ENCODE measurements at places on chromosomes 16 and 17.

GRCh38 chr16:73054813-73055482, 7.0 kb upstream of the ZFHX3 start:
- DNase-seq: no peak

DNA sequence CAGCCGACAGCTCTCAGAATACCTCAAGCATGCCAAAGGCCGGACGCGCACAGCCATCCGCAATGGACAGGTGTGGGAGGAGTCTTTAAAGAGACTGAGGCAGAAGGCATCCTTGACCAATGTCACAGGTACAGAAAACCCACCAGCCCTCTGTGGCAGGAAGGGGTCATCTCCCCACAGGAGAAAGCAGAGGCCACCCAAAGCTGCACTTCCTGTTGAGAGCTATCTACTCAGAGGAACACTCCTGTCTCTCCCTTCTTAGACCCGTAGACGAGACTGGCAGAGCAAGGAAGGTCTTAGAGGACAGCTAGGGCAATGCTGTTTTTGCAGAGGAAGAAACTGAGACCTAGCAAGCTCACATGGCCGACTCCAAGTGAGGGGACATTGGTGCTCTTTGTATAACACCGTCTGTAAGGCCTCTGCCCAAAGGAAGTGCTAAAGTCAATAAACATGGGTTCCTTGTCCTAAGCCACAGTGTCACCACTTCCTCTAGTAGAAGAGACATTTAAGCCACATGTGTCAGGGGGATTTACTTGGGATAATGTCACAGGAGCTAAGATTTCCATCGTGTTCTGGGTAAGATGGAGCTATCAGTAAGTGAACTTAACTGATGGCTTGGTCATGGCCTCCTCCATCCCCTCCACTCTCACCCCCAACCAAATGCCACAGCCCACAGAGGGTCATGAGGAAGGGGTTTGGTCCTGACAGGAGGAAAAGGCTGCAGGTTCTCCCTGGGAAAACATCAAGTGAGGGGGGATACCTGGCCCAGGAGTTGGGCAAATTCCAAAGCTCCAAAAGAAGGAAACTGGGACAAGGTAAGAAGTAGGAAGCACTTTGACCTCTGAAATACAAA, 9.4 kb downstream of the LPO start:
- DNase-seq: no peak

DNA sequence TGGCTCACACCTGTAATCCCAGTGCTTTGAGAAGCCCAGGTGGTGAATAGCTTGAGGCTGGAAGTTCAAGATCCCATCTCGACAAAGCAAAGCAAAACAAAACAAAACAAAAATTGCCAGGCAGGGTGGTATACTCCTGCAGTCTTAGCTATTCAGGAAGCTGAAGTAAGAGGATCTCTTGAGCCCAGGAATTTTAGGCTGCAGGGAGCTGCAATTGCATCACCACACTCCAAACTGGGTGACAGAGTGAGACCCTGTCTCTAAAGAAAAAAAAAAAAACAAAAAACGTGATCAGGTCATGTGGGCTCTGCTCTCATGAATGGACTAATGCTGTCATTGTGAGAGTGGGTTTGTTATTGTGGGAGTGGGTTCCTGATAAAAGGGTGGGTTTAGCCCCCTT, 409.1 kb downstream of the NPIPA7 start:
- DNase-seq: no peak

DNA sequence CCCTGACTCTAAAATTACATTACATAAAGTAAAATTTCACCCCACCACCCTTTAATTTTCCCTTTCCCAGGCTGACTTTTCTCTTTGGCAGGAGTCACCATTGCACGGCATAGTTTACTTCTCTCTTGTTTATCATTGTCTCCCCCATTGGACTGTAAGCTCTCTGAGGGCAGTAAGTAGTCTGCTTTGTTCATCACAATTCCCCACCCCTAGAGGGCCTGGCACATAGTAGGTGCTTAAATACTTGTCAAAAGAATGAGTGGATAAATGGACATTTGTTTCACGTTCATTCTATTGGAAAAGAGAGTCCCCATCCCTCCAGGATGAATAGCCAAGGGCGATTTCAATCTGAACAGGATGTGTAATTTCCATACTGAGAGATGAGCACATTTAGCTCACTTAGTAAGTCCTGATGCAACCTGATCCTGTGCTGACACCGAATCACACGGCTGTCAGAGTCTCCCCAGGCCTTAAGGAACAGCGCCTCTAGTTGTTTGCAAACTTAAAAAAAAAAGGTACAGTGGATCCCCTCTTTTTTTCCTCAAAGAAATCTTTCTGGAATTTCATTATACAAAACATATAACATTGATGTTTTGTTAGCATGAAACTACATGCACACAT, 54.0 kb downstream of the AKAP1 start:
- no peak for DNase-seq

DNA sequence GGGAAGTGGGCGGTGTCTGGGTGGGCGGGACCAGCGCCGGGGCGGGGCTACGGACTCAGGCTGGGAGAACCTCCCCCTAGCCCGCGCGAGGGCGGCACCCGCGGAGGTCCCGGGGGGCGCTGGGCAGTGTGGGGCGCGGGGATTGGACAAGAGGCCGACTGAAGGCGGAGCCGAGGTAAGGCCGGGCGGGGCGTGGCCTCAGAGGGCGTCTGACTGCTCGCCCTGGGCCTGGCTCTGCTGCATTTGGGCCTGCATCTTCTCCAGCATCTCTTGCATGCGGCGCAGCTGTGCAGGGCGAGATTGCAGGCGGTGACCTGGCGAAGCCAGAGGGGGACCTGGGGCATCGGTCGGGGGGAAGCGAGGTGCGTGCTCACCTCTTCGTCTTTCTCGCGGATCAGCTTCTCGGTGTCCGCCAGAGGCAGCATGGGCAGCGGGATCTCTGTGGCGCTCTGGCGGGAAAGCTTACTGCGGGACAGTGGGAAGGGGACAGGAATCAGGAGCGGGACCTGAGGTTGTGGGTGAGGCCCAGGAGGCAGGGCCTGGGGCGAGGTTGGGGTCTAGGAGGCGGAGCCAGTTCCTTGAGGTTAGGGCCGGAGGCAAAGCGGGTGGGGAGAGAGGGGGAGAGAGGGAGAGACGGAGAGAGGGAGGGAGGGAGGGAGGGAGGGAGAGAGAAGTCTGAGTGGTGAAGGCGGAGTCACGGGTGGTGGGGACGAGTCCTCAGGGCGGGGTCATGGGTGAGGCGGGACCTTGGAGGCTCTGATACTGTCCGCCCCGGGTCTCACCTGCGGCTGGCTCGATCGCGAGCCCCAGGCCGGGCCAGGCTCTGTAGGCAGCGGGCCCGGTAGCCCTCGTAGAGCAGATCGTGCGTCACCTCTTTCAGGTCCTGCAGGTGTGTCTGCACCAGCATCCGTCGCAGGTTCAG, 3.9 kb downstream of the SEPTIN1 start:
- DNase-seq: peak; percentile 86

GRCh38 chr16:69402439-69402838, 16.6 kb upstream of the TERF2 start:
- DNase-seq: no peak

DNA sequence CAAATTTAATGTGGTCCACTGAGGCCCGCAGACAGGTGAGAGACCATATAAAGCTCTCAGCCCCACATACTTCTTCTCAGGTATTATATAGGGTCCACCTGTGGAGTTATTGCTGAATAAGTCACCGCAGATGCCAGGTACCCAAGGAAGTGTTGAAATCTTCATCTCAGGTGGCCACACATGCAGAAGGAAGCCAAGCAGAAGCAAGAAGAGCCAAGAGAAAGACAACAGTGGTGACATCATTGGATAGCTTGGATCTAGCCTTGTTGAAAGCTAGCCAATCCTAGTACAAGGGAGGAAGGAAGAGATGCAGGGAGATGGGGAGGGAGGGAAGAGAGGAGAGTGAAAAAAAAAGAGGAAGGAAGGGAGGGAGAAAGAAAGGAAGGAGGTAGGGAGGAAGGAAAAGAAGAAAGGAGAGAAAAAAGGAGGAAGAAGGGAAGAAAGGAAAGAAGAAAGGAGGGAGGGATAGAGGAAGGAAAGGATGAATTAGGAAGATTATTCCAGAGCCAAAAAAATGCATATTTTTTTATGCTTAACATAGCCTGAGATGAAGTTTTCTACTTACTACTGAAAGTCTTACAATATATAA, 12.5 kb downstream of the ADAMTS18 start:
- no peak for DNase-seq

- no peak for DNase-seq
These were observed 249.2 kb downstream of the HAPSTR1 start for GRCh38 chr16:9340526-9341256.

- no peak for DNase-seq
These were observed 66.6 kb upstream of the CPHXL start for GRCh38 chr16:75792771-75793492.

DNA sequence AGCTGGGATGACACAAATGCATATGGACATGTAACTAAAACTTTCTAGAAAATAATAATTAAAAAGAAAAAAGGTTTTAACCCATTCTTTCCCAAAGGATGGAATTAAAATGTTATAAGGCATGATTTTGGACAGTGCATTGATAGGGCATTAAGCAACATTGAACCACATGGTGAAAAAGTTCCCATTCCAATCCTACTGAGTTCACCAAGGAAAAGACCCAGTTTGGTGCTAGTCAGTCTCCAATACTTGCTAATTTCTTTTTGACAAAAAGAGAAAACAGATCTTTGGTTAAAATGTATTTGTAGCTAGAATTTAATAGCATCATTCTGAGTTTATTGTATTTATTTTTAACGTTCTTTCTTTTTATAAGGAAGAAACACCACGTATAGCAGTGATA, 28.1 kb downstream of the EMP2 start:
- DNase-seq: no peak

- DNase-seq: no peak
These were observed 11.2 kb upstream of the ANKRD40CL start for GRCh38 chr17:50778471-50778870.

DNA sequence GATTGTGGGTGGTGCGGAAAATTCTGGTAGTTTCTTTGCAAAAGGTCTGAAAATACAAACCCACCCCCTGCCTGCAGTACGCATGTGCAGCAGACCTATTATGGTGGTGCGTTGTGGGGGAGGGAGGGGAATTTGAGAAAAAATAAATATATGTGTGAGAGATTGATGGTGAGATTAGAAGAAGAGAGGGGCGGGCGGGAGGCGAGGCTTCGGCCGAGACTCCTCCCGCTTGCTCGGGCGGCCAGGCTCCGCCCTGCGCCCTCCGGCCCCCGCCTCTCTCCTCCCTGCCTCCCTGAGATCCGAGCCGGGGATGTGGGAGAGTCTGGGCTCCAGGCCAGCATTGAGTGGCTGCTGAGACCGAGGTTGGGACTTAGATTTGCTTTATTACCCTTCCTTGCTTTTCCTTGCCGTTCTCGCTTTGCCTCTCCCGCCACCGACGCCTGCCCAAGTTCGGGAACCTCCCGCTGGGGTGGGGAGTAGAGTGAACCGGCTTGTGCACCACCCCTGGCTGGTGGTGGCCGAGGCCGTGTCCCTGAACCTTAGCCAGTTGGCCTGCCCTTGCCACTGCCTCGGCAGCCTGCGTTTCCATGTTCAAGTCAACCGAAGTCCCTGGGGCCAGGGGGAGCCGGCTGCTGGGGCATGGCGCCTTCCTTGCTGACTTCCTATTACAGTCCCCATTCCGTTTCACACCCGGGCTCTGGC, 956 bp upstream of the CHD3 start:
- peak; percentile 92 for DNase-seq

- no peak for DNase-seq
These were observed 47.7 kb upstream of the XYLT1 start for GRCh38 chr16:17518441-17518840.

DNA sequence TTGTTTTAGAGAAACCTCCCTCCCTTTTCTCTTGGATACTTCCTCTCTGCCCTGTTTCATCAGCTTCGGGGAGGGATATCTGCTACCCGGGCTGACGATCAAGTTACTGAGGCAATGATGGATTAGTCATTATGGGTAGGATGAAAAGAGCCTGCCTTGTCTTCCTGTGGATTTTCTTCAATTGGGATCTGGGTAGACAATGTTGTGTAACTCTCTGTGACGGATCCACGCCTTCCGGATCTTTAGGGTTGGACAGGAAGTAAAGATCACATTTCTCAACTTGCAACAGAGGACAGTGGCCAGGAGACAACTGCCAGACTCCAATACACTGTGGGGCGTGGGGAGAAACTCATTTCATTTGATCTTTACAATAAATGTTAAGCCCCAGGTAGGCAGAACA, 11.3 kb upstream of the CHST6 start:
- DNase-seq: no peak

GRCh38 chr17:4161967-4162305, 18.9 kb downstream of the CYB5D2 start:
- DNase-seq: no peak

DNA sequence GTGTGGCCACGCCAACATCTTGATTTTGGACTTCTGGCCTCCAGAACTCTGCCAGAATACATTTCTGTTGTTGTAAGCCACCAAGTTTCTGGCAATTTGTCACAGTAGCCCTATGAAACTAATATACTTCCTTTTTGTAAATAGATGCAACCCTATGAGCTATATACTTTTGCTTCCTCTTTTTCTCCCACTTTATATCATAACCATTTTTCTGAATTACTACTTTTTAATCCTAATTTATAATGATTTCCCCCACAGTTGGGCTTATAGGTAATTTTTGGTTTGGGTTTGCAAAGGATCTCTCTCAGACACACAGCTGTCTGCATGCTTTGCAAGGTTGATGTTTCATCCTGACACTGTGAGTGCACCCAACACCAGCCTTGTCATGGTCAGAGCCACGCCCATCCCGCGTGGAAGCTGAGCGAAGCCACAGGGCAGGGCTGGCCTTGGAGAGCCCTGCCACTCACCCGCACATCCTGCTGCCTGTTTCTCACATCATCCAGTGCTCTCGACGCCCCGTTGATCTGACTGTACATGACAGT, 5.8 kb downstream of the TRIM25 start:
- DNase-seq: no peak

DNA sequence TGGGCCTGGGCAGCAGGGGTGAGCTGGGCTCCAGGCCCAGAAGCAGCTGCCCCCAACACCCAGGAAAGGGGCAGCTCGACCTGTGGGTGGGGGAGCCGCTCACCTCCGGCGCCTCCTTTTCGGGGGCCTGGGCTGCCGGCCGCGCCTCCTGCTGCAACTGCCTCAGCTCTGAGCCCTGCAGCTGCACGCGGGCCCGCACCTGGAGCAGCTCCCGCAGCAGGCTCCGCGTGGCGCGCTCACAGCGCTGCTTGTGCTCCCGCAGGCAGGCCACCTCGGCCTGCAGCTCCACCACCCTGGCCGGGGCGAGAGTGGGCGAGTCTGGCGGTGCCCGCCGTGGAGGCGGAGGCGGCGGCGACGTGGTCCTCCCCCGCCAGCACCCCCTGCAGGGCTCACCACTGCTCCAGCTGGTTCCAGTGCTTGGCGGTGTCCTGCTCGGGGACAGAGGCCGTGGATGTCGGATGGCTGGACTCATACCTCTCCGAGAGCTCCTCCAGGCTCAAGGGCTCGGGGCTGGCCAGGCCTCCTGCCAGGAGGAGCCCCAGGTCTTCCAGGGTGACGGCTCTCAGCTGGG, 868 bp downstream of the CCDC154 start:
- DNase-seq: no peak

Measured in HuH-7 (cell line).